ENCODE measurements at places on chromosomes 7 and 10.

GRCh38 chr7:99375070-99375807 is 709 bp downstream of the ARPC1B start:
- peak; percentile 64 for DNase-seq

GRCh38 chr7:927031-927671 is 27.3 kb downstream of the ADAP1 start:
- no peak for DNase-seq

DNA sequence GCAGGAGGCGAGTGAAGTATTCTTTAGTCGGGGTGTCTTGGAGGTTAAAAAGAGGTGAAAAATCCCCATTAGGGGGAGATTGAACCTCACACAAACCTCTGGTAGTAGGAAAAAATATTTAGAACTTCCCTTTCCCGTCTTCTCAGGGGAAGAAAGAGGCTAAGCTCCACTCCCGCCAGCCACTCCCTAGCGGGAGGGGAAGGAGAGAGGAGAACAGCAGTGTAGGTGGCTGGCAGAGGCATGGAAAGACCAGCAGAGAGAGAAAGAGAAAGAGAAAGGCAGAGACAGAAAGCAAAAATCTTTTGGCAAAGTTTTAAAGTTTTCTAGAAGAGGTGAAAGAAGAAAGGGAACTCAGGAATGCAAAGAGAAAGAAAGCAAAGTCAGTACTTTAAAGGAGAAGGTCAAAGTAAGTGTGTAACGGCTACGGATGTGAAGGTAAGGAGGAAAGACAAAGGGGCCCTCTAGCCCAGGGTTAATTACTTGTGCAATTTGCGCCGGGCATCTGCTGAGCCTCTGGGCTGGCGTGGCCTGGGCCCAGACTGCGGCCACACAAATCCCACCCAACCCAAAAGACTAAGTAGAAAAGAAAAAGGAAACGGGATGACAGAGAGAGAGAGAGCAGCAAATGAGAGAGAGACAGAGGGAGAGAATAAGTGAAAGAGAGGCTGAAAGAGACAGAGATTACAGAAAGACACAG is 72.3 kb upstream of the ZNF746 start:
- no peak for DNase-seq

- DNase-seq = no peak
Measured at GRCh38 chr10:4767033-4767814, 58.8 kb upstream of the AKR1E2 start.

- DNase-seq = no peak
Measured at GRCh38 chr7:51645702-51646298, 329.2 kb upstream of the COBL start.

Measured in stimulated activated naive B cell treated with anti-CD40 and anti-IgM and Interleukin-4, amounts not matched to agents 10 μg/mL and 1 μg/mL and 100 μg/mL, for 72 hours (primary cell).